Cardiac muscle cell (in vitro differentiated cells and primary cell): ENCODE measurements at places on chromosomes 7 and 10. TPM values are rescaled to one million over a fixed set of nuclear protein-coding genes. Genes with fewer than 3 reads are reported as not detected.

DNA sequence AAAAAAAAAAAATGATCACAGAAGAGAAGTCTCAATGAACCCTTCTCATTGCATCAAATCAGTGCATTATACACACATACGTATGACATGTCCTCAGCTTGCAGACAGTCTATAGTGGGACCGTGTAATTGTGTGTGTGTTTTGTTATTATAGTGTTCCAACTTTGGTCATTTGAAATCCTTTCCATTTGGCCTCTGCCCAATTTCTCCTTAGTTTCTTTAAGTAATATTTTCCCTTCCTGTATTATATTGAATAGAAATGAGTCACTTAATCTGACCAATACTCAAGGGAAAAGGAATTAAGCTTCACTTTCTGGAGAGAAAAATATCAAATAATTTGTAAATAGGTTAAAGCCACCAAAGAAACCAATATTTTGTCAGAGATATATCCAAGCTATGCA is 415.5 kb upstream of the SORCS1 start:
- no peak for DNase-seq
- no peak overlapping the region for H3K4me3 ChIP-seq
- H3K27ac ChIP-seq = no peak overlapping the region
- no peaks in the 10 kb centered on the region for H3K36me3 ChIP-seq
- no peaks in the 10 kb centered on the region for H3K27me3 ChIP-seq

- H3K4me3 ChIP-seq = no peak overlapping the region
- peaks cover 6% of the 10 kb centered on the region for H3K4me1 ChIP-seq
- no peaks in the 10 kb centered on the region for H3K27me3 ChIP-seq
- H3K27ac ChIP-seq = peak overlapping the region; percentile 33
- peak; percentile 64 for DNase-seq
Measured at GRCh38 chr7:135359615-135360014, 126.0 kb downstream of the STRA8 start.

The HOXA9 gene
- not detected in 2 replicates for total RNA-seq

The UBTD1 gene
- total RNA-seq = 9.5 and 13.5 TPM in 2 replicates

The COL13A1 gene
- 72.3 and 150 TPM in 2 replicates for total RNA-seq

The HOXA13 gene
- not detected in 2 replicates for total RNA-seq
